ENCODE measurements at places on chromosomes 2 and 18. TPM values are rescaled to one million over a fixed set of nuclear protein-coding genes. Genes with fewer than 3 reads are reported as not detected.
A peak's percentile ranks its signal among the peaks of the same experiment; 100 is the strongest.

GATA6 gene
- total RNA-seq = 2.5 TPM

DNA sequence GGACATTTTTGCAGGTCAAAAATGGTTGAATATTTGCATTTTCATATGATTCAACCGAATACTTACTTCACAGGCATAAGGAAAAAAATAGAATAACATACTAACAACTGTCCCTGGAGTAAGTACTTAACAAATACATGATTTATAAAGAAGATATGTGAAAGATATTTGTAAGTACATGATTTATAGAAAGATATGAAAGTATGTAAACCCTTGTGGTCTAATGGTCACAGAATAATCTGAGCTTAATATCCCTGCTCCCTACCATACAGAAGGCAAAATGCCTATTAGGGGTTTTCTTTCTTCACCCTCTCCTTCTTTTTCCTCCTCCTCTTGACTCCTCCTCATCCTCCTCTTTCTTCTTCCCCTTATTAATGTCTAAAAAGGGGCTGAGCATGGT is 20.6 kb upstream of the ACTR3 start:
- no peak for DNase-seq

GRCh38 chr2:237218756-237219155 is 133.1 kb downstream of the COPS8 start:
- no peak for DNase-seq

DNA sequence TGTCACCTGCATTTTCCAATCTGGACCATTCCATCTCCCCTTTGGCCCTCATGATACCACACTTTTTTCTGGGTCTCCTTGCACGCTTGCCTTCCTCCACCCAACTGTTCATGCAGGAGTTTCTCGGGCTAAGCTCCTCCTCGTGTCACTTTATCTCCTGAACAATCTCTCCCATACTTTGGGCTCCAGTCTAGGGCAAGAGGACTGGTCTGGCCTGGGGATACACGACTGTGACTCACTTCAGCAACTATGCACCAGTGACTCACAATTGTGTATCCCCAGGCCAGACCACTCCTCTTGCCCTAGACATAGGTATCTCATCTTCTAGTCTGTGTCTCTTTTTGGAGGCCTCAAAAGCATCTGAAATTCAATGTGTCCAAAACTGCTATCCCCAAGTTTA is 149.4 kb upstream of the PTPRM start:
- DNase-seq = peak; percentile 39

GRCh38 chr2:20576598-20577115 is 74.2 kb downstream of the HS1BP3 start:
- no peak for DNase-seq

Measured in kidney epithelial cell (primary cell).